Stimulated activated CD4-positive, alpha-beta T cell treated with anti-CD3 and anti-CD28 coated beads, Interleukin-15, amount 100 ng/mL, for 1 hour (primary cell): ENCODE measurements at places on chromosomes 3 and 15.

- DNase-seq: no peak
Observed at GRCh38 chr15:64985366-64986033, 4.2 kb downstream of the SPG21 start.

DNA sequence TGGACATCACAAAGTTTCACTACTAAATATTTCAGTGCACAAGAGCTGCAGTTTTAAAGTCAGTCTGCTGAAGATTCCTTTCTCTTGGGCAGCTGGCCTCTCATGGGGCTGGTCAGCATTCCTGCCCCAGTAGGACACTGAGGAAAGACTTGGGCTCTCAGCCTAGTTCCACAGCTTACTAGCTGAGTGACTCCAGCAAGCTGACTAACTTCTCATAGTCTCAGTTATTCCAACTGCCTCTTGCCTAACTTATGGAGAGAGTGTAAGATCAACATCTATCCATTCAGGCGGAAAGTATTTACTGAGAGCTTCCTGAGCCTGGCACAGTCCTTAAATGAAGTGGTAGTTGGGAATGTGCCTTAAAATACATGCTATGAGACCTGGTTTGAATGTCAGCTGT, 27.0 kb downstream of the TM4SF4 start:
- no peak for DNase-seq

- peak; percentile 35 for DNase-seq
Observed at GRCh38 chr3:183515968-183516851, 39.3 kb downstream of the KLHL6 start.

DNA sequence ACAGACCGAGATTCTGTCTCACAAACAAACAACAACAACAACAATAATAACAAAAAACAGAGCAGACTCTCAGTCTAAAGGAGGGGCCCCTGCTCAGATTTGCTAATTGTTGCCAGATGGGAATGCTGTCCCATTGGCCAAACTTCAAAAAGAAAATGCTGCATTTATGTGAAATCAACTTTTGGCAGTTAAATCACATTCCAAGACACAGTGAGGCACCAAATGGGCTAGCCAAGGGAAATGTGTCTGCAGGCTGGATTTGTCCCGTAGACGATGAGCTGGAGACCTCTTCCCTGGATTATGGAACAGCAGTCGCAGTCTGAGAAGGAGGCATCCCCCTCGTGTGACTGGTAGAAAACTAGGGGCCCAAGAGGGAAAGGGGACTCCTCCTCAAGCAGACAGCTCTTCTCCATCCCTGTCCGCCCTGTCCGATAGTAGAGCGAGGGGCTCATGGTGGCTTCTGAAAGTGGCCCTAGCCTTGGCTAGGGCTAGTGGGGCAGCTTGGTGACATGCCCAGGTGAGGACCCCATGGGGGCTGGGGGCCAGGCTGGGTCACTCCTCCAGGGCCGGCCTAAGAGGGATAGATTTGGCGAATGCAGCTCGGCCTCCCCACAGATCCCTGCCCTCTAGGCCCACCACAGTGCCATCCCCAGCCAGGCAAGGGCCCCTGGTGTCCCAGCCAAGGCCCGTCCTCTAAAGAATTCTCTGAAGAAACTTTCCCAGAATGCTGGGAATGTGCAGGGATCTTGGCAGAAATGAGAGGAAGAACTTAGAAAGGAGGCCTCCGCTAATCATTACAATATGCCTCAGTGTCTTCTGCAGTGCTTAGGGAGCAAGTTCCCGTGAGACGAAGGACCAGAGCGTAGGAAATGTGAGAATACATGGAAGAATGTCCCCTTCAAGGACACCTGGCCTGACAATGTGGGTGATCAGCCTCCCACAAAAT, 2.0 kb downstream of the SLC22A14 start:
- DNase-seq: no peak

- DNase-seq: no peak
Observed at GRCh38 chr3:122184591-122184929, 1.1 kb downstream of the CASR start.

DNA sequence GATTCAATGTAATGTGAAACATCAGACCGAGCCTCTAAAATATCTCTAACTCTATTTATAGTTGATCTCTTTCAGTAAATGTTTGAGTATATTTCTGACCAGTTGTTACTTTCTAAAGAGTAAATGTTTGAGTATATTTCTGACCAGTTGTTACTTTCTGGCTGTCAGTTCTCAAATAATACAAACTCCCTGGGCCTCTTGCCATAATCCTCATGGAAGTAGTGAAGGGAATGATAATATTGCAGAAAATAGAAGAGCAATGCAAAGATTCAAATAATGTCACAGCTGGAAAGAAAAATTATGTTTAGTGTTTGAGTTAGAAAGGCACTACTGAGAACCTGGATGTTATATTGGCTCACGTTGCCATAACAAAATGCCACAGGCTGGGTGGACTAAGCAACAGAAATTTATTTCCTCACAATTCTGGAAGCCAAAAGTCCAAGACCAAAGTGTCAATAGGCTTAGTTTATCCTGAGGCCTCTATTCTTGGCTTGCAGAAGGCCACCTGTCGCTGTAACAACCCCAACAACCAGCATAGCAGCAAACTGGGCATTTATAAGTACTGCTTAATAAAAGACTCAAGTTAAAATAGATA, 470.6 kb upstream of the BCHE start:
- no peak for DNase-seq

DNA sequence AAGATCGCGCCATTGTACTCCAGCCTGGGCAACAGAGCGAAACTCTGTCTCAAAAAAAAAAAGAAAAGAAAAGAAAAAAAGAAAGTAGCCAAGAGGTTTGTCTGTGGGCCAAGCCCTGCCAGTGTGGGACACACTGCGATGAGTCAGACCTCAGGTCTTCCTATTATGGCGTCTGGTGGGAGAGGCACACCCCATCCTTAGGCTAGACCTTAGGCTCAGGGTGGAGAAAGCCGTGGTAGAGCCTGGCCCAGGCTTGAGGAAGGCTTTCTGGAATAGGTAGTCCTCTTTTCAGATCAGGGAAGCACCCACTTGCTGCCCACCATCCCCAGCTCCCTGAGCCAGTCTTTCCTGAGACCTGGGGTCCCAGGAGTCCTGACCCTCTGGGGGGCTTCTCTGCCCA, 6.0 kb downstream of the HEMK1 start:
- DNase-seq: no peak

DNA sequence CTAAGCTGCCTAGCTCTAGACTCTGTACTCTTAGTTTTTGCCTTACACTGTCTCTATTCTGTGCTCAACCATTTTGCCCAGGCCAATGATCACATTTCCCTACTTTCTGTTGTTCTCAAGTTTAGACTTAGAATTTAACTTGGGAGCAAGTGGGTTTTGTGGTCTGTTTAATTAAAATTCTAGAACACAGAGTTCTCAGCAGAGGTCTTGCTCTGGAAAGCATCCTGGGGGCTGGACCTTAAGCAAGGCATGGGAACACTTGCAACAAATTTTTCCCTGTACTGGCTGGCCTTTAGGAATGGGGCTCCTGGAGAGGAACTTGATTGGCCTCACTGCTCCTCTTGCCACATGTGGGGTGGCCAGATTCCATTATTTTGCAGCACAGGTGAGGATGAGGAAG, 236.3 kb upstream of the LRTM1 start:
- DNase-seq: no peak

DNA sequence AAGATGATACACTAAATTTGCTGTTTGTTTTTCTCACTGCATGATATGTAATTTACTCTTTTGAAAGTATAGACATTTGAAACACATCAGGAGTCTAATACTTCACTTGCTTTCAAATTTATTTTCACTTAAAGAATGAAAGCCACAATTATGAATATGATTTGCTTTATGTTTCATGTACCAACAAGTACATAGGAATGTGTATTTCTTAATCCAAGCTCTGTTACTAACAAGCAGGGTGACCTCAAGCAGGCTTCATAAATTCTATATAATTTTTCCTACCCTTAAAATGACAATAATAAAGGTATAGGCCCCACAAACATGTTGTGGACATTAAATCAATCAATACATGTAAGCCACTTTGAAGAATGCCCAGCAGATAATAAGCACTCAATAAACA, 170.2 kb upstream of the P2RY1 start:
- DNase-seq: no peak

- DNase-seq: no peak
Observed at GRCh38 chr3:3675801-3676200, 123.4 kb upstream of the LRRN1 start.

GRCh38 chr3:111989061-111989678, 9.6 kb upstream of the TAGLN3 start:
- DNase-seq: no peak
